AG08395 (cell line): ENCODE measurements at places on chromosomes 4 and X.

GRCh38 chrX:43446752-43447151, 209.3 kb upstream of the MAOA start:
- no peak for DNase-seq

GRCh38 chrX:51893931-51894696, 691 bp downstream of the MAGED1 start:
- no peak for DNase-seq

- no peak for DNase-seq
Measured at GRCh38 chrX:32520789-32521188, 690.6 kb downstream of the DMD start.

GRCh38 chrX:83819304-83819703, 41.6 kb upstream of the CYLC1 start:
- no peak for DNase-seq

DNA sequence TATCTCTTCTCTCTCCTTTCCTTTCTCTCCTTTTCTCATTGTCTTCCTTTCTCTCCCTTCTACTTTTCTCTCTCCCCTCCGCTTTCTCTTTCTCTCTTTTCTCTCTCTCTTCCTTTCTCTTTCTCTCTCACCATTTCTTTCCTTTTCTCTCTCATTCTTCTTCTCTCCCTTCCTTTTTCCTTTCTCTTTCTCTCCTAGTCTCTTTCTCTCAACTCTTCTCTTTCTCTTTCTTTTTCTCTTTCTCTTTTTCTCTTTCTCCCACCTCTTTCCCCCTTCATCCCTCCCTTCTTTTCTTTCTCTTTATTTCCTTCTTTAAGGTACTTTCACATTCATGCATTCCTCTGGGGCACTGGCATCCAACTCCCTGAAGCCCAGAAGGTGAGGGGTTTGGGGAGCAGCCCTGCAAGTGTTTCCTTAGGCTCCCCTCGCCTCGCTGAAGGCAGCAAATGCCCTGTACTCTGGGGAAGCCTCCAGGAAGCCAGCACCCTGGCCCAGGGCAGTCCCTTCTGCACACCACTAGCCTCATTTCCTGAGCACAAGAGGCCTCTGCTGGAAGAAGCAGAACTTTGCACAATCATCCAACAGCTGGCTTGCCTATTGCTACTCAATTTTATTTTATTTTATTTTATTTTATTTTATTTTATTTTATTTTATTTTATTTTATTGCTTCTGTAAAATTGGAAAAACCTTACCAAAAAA, 124.2 kb downstream of the NFKB1 start:
- DNase-seq: peak; percentile 52

GRCh38 chr4:128338634-128339355, 51.2 kb upstream of the PGRMC2 start:
- DNase-seq: peak; percentile 81

GRCh38 chr4:130563185-130563888, 1467.4 kb downstream of the C4orf33 start:
- no peak for DNase-seq

DNA sequence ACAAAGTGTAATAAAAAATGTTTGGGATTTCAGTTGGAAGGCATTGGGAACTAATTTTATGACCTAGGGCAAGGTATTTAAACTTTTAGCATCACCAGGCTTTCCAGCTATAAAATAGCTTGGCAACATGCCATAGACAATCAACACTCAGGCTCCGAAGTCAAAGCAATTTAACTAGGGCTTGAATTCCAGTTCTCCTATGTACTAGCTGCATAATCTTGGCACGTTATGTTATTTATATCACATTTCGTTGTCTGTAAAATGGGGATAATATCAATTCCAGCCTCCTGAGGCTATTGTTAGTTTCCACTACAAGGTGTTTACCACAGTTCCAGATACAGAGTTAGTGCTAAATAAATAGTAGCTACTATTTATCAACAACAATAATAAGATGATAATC, 78.8 kb downstream of the DMD start:
- DNase-seq: no peak

DNA sequence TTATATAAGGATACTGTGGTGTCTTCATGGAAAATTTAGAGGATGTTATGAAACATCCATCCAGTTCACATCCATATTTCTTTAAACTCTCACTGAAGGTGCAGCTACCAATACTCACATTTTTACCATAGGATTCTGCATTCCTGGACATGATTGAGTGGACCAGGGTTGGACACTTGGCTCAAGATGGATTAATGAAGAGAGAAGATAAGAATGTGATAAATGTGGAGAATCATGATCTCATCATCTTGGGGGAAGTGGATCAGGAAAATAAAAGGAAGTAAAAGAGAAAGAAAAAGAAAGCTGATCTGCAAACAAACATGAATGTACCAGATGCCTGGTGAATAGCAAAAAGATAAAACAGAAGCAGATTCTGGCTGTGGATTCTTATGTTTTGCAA, 175.4 kb downstream of the NPFFR2 start:
- DNase-seq: no peak

- no peak for DNase-seq
Measured at GRCh38 chr4:40232610-40233009, 35.8 kb downstream of the RHOH start.

DNA sequence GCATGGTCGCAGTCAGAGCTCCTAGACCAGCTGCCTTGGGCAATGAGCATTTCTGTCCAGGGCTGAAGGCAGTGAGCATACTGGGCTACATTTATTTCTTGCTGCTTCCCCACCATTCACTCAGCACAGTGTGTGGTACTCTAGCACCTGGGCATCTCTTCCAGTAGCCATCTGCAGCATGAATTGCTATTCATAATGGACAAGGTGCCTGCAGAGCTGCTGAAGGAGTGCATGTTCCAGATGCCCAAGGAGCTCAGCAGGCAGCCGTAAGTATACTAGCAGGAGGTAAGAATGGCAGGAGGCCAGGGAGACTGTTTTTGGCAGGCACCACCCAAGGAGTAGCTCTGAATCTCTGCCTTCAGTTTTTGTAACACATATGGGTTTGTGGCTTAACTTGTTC, 110.4 kb upstream of the RXFP1 start:
- no peak for DNase-seq

DNA sequence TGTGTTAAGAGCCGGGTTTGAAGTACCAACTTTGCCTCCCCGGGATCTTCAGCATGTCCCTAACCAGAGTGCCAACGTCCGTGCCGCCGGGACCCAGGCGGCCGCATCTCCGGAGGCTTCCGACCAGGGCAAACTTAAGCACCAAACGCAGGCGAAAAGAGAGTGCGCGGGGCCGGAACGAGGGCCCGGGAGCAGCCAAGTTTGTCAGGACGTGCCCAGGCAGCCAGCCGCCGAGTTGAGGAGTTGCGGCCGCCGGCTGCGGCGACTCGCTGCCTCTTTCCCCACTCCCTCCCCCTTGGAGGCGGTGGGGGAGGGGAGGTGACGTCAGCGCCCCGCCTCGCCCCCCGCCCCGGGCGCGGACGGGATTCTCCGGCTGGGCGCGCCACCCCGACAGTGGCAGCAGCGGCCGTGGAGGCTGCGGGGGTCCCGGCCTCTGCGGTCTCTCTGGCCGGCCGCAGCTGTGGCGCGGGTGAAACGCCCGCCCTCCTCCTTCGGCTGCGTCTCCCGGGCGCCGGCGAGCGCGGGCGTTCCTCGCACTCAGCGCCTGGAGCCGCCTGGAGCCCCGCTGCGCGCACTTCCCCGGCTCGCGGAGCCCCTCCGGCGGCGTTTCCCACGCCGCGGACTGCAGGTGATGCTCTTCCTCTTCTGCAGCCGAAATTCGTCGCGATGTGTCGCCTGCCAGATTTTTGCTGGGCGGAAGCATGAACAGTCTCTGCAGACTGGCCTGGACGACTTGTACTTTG, 2.9 kb upstream of the FAT1 start:
- DNase-seq: peak; percentile 86

DNA sequence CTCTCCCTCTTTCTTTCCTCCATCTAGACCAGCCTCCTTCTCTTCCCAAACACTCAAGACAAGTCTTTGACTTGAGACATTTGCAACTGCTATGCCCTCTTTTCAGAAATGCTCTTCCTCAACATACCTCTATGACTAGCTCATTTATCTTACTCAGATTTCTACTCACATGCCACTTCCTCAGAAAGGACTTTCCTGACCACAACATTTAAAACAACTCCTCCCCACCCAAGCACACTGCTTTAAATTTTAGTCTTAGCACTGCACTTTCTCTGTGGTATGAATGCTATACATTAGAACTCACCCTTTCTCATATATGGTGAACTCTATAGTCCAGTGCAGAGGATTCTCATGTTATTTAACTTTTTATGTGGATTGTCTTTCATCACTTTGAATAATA, 28.4 kb upstream of the SULT1E1 start:
- DNase-seq: no peak

GRCh38 chr4:59960143-59960542, 1240.0 kb upstream of the ADGRL3 start:
- DNase-seq: no peak

DNA sequence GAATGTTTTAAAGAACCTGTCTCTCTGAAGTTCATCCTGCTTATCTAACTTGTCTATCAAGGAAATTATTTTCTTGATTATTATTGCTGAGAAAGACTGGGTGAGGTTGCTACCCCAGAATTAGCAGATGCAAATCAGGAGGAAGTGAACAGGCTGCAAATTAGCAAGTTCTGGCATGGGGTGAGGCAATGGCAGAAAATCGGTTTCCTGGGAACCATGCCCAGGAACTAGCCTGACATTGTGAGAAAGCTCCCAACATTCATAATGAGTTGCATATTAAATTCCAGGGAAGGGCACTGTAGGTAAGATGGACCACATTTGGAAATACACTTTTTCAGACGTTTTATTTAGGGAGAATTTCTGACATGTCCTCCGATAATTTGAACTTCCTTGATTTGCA, 11.6 kb downstream of the ARSF start:
- DNase-seq: no peak

DNA sequence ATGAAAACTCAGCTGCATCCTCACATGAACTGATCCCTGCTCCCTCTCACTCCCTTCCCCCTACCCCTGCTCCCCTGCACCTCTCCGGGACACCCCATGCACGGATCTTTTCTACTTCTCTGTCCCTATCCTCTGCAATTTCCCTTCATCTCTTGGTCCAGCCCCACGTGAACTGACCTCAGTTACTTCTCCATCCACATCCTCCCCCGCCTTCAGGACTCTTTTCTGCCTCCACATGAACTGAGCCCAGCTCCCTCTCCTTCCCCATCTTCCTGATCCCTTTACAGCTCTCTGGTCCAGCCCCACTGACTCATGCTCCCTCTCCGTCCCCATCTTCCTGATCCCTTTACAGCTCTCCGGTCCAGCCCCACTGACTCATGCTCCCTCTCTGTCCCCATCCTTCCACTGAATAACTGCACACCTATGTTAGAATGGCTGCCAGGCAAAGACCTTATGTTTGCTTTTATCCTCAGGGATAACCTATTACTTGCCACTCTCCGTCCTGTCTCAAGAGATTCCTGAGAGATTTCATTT, 5.6 kb downstream of the CETN2 start:
- DNase-seq: no peak

DNA sequence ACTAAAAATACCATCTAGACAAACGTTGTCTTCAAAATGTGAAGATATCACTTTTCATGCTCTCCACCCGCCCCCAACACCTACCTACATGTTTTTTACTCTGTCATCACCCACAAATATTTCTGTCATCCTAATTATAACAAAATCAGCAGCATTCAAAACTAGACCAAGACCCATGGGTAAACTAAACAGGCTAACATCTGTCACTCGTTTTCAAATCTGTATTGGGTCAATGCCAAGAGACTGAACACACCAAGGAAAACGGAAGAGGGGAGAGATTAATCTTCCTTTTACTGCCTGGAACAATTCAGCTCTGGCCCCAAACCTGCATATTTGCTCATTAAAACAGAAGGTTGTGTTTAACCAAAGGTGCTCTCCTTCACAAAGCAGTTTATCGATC, 17.5 kb downstream of the FAM184B start:
- no peak for DNase-seq

- DNase-seq: no peak
Measured at GRCh38 chr4:2930758-2931511, 32.3 kb downstream of the NOP14 start.
